Effector memory CD8-positive, alpha-beta T cell (primary cell): ENCODE measurements at places on chromosomes 12 and 14.

- no peak for DNase-seq
Observed at GRCh38 chr12:16612647-16613046, 6.7 kb upstream of the LMO3 start.

GRCh38 chr12:54266852-54267251 lies 13.1 kb downstream of the CBX5 start:
- DNase-seq, result no peak

DNA sequence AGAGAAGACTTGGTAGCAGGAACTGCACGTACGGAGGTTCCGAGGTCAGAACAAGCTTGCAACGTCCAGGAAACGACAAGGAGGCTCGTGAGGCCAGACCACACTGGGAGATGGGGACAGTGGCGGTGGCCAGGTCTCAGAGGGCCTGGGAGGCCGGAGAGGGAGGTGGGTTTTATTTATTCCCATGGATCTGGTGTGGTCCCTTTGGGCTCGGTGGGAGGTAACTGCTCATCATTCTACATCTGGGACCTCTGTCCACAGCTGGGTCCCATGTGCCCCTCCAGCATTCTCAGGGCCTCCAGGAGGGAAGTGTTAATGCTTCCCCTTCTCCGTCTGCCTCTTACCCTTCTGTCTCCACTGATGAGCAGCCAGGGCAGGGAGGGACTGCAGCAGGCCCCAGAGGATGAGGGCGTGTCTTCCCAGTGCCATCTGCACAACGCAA lies 35.7 kb upstream of the NCOR2 start:
- DNase-seq, result no peak

GRCh38 chr12:89999699-90000505 lies 291.3 kb upstream of the ATP2B1 start:
- DNase-seq, result no peak

DNA sequence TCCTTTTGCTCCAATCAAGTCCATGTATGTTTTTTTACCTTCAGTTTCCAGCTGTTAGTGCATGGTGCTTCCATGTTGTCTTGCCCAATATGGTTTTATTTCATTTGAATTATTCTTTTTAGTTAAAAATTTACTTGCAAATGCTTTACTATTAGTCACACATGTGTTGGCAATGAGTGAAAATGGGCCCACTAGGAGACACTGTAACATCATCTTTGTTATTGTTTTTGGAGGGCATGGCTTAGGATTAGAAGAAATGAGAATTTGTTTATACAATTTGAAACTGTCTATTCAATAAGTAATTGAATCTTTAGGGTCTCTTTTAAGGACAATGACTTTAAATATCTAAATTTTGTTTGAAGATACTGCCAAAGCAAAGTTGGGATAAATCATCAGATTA lies 133.7 kb downstream of the BRMS1L start:
- no peak for DNase-seq

DNA sequence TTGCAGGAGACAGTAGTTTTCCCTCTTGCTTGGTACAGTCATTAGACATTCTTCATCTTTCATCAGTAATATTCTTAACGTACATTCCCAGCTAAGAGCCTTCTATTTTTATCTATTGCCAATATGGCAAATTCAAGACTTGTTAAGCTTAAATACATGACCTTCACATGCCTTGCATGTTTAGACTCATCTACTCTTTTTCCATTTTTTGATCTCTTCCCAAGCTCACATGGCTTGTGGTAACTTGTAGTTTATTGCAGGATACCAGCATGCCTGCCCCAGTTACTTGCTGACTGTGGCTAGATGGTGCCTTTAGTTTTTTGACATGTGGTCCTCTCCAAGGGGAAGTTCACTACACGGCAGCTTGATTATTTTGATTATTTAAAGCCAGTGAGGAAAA lies 729.0 kb downstream of the SLC6A15 start:
- no peak for DNase-seq

DNA sequence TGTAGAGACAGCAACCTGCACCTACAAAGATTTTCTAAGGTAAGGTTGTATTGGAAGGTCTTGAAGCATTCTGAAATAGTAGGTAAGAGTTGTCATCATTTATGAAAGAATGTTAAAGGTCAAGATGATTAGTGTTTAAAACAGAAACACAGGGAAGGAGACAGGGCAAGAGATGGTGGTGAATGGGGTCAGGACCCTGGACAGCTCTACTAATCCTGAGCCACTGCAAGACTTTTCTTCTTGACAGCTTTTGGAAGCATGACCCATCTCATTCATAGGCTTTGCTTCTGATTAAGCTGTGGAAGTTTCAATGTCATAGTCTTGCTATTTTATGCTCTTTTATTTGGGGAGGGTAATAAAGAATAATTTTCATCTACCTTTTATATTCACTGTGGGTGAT lies 75.5 kb upstream of the CAND1 start:
- DNase-seq, result no peak

GRCh38 chr14:38848243-38848935 lies 254.6 kb downstream of the SEC23A start:
- DNase-seq, result no peak

DNA sequence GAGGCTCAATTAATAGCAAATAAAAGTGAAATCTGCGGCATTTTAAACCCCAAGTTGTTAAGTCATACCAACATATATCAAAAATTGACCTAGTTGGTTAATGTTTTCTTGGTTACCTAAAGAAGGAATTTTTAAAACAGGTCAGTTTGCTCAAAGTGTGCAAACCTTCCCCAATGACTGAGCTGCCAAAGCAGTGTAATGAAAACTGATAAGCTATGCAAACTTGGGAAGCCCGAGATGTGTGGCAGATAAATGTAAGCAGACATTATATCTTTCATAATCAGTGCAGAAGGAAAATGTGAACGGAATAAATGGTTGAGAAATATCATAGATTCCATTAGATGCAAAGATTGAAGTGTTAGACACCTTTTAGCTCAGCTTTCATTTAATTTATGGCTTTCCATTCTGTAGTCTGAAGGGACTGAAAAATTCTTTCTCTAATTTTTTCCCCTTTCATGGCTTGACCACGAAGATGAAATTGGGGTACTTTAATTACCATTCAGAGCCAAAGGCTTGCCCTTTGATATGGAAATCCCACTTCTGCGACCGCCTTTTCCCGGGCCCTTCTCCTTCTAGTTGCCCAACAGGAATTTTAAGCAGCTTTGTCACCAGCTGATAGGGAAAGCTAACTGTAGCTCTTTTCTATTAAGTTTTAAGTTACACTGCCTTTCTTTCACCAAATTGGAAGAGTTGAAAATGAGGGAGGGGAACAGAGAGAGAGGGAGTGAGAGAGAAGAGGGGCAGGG lies 306.6 kb upstream of the SOX5 start:
- no peak for DNase-seq

DNA sequence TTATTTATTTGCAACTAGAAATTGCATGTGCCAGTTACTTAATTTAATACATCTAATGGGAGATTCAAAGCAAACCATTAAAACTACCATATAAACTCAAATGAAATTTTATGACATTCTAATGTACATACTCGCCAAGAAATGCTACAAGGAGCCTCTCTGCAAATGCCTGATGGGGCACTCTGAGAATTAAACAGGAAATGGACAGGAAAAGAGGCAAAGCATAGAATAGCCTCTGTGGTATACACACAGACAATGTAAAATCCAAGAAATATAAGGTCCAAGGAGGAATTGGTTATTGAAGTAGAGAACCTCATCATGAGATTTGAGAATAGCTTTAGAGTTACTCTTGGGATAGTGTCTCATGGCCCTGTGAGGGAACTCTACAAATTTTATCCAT lies 41.2 kb downstream of the RAB21 start:
- DNase-seq, result no peak

- no peak for DNase-seq
Observed at GRCh38 chr12:53004178-53004577, 2.1 kb upstream of the EIF4B start.

- no peak for DNase-seq
Observed at GRCh38 chr14:61973981-61974380, 211.8 kb downstream of the SNAPC1 start.

- no peak for DNase-seq
Observed at GRCh38 chr12:6326316-6327228, 15.3 kb downstream of the TNFRSF1A start.

DNA sequence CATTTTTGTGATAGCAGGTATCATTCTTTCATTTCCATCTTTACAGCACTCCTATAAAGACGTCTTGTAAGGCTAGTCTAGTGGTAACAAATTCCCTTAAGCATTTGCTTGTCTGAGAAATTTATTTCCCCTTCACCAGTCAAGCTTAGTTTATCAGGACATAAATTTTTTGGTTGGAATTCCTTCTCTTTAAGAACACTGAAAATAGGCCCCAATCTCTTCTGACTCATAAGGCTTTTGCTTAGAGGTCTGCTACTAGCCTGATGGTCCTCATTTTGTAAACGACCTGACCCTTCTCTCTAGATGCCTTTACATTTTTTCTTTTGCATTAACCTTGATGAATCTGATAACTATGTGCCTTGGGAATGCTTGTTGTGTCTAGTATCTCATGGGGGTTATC lies 20.3 kb downstream of the OLR1 start:
- DNase-seq, result no peak

GRCh38 chr12:22641353-22642053 lies 16.5 kb downstream of the ETNK1 start:
- DNase-seq, result no peak

- no peak for DNase-seq
Observed at GRCh38 chr12:128806573-128806972, 17.2 kb downstream of the SLC15A4 start.

DNA sequence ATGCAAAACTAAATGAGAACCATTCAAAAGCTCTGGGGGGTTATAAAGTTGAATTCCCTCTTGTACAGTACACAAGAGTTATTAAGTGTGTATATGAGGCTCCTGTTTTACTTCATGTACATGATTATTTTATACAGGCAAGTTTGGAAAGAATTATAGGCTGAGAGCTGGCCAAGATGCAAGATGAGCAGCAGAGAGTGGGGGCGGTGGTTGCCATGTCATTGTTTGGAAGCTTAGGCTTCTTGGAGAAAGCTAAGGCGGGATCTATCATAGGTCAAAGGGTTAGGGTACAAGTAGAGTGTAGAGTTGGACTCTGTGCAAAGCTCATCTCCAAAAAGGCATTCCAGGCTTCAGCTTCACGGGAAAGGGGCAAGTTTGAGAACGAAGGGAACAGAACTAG lies 297.1 kb upstream of the TBX3 start:
- DNase-seq, result no peak

DNA sequence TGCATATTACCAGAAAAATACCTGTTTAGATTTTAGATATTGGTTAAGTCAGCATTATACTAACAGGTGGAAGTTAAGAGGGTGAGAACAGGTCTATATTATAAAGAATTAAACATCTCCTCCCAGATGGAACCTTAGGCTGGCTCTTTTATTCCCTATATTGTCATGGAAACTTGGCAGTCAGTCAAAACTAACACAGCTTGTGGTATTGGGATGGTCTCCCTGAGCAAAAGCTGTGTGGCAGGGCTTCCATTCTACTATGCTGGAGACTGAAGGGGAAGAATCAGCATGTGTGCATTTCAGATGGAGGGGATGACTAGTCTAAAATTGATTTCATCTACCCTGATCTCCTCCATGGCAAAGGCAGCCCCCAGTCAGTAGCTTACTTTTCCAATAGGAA lies 66.7 kb downstream of the SMOC1 start:
- no peak for DNase-seq

DNA sequence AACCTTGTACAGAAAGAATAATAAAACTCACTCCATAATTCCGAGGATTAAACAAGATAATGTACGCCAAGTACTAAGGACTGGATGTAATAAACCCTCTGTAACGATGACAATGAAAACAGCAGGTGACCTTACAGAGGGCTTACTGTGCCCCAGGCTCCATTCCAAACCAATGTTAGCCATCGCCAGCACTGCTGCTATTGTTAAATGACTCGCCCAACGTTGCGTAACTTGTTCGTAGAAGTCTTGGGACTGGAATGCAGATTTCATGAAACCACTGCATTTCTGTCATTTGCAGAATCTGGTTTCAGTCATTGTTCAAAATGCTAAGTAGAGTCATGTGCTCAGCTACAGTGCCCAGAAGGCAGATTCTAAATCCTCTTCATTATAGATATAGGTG lies 728 bp upstream of the STON2 start:
- no peak for DNase-seq

GRCh38 chr14:54837508-54838149 lies 65.0 kb downstream of the GCH1 start:
- no peak for DNase-seq
